D341Med (cell line): ENCODE measurements at places on chromosomes 4 and X.

DNA sequence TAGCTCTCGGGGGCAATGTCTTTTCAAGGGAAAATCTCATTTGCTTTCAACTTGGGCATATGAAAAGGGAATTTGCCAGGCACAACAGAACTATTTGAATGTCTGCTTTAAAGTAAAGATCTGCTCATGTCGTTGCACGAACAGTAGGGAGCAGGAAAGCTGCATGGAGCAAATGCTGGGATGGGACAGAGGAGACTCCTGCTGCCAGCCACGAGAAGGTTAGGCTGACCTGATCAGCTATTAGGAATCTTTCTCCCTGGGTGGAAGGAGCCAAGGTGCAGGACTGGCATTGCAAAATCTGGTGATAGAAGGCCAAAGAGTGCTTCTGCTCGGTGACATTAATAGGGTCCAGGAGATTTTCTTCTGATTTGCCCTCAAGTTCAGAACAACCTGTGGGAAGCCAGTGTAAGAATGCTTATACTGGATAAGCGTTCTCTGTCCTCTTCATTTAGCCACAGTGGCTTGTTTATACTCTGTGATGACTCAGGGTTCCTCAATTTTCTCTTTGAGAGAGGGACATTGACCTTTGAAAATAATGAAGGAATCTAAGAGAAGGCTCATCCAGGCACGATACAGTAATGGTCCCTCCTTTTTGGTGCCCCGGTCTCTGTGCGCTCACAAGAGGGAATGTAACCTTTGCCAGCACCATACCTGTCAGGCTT, 22.9 kb downstream of the FHL1 start:
- no peak for DNase-seq

DNA sequence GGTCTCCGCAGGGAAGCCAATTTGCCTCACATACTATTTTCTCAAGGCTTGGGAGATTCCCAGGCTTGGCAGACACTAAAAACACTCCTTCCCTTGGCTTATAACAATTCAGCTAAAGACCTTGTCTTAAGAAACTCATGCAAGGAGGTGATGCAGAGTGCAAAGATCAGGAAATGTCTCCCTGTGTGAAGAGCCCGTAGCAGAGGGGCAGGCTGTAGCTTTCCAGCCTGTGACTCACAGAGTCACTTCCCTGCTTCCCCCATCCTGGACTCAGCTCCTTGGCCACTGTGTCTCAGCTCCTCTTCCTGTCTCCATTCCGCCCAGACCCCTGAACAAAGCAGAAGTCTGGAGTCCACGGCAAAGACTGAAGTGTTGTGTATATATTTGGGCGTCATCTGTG, 56.1 kb downstream of the KDR start:
- DNase-seq, result no peak

DNA sequence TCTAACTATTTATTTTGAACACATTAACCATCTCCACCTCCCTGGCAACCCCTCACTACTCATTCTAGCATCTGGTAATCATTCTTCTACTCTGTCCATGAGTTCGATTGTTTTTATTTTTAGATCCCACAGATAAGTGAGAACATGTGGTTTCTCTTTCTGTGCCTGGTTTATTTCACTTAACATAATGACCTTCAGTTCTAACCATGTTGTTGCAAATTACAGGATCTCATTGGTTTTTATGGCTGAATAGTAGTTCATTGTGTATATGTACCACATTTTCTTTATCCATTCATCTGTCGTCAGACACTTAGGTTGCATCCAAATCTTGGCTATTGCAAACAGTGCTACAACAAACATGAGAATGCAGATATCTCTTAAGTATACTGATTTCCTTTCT, 33.4 kb upstream of the FAM47B start:
- DNase-seq, result no peak

GRCh38 chrX:138082251-138082650, 516.3 kb downstream of the ZIC3 start:
- no peak for DNase-seq

GRCh38 chr4:147326591-147326990, 154.3 kb upstream of the EDNRA start:
- no peak for DNase-seq

- DNase-seq, result peak; percentile 38
Measured at GRCh38 chrX:477441-478012, 90.8 kb upstream of the PPP2R3B start.

GRCh38 chr4:185730387-185730786, 81.6 kb downstream of the SORBS2 start:
- DNase-seq, result no peak

GRCh38 chrX:154123241-154124219, 20.5 kb upstream of the OPN1LW start:
- DNase-seq, result no peak

DNA sequence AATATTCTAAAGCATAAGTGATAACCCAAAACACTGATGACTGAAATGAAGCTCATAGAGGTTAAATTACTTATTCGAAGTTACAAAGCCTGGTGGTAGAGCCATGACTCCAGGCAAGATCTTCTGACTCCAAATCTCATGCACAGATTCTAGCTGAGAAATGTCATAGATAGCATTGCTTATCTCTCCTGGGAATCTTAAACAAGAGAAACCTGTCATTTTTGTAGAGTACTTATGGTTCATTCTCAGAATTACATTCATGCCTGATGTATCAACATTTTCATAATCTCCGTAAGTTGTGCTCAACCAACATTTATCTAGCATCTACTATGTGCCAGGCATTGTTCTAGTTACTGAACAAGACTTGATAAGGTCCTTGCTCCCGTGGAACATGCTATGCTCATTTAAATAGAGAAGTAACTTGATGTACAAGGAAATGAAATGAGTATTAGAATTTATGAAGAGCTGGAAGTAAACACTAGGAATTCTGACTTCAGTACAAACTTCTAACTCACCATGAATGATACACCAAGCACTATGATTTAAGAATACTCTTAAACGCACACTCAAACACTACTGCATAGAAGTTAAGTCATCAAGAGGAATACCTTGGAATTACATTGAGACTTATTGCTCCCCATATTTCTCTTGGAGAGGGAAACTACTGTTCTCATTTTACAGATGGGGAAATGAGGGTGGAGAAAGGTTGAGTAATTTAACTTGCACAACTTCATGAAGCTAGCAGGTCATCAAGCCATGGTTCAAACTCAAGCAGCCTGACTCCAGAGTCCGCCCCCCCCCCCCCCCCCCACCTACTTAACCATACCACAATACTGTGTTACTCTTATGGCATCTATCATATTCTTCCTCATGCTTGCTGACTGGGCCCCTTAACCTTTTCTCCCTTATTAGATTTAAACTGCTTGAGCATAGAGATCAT, 45.4 kb downstream of the MBNL3 start:
- no peak for DNase-seq

GRCh38 chrX:129739578-129739977, 799 bp downstream of the XPNPEP2 start:
- no peak for DNase-seq

- DNase-seq, result no peak
Measured at GRCh38 chr4:67342291-67342690, 203.0 kb downstream of the CENPC start.

- DNase-seq, result peak; percentile 31
Measured at GRCh38 chr4:2356123-2357069, 62.0 kb downstream of the ZFYVE28 start.

DNA sequence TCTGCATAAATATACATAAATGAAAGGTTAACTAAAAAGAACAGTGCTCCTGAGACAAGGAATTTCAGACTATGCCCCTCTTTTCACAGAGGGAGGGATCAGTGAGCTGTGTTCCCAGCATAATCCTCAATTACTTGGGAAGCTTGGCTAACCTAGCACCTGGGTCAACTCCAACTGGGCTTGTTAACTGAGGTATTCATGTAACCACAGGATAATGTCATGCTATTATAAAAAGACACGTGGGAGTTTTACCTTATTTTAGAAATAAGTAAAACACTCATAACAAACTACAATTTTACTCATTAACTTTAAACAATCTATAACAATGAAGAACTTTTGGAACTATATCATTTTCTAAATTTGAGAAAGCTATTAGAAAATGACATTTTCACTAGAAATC, 48.6 kb downstream of the RPGR start:
- no peak for DNase-seq

GRCh38 chr4:156779042-156779441, 192.6 kb downstream of the PDGFC start:
- no peak for DNase-seq

DNA sequence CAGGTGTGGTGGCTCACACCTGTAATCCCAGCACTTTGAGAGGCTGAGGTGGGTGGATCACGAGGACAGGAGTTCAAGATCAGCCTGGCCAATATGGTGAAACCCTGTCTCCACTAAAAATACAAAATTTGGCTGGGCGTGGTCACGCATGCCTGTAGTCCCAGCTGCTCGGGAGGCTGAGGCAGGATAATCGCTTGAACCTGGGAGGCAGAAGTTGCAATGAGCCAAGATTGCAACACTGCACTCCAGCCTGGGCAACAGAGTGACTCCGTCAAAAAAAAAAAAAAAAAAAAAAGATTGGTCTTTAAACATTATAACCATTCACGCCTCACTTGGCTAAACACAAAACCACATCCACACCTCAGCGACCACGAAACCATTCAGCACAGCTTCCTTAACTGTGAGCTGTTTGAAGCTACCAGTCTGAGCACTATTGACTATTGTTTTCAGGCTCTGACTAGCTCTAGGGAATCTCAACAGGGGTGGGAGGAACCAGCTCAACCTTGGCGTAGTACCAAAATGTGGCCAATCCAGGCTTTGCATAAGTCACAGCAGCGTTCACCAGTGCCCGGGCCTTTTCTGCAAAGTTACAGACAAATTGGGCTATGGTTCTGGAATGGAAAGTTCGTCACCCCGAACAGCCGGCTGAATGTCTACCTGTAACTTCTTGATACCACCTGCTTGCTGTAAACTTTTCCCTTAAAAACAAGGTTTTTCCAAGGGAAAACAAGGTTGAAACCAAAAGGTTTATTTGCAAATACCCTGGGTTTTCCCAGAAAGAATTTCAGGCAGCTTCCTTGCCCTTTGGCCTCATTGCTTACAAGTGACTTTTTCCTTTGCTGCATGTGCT, 73.6 kb upstream of the DHX15 start:
- no peak for DNase-seq

DNA sequence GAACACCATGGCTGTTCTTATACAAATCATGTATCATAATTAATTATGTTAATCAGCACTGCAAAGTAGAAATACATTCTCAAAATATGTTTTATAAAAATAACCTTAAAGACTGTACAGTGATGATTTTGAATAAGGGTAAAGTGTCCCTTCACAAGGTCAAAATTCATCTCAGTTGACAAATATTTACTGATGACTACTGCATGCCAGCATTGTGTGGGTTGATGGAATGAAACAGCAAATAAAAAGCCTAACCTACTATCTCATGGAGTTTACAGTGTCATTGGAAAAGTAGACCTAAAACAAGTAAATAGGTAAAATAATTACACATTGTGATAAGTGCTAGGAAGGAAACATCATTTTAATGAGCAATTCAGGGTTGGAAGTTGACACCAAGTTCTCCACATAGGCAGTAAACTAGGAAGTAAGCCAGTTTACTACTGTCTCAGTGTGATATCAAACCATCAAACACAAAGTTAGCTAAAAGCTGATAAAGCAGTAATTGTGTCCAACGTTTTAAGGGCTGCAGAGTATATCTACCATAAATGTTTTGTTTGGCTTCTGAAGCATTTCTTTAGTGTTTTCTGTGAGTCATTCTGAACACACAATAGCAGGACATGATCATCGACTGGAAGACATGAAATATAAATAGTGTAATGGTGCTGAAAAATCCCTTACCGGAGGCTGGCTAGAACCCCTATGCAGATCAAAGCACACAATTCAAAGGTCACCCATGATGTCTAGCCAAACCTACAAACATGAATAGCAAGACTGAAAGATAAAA, 221.8 kb downstream of the DACH2 start:
- DNase-seq, result no peak

GRCh38 chr4:12933760-12934221, 550.3 kb downstream of the RAB28 start:
- DNase-seq, result no peak

GRCh38 chrX:43655151-43656004, 721 bp upstream of the MAOA start:
- peak; percentile 24 for DNase-seq

DNA sequence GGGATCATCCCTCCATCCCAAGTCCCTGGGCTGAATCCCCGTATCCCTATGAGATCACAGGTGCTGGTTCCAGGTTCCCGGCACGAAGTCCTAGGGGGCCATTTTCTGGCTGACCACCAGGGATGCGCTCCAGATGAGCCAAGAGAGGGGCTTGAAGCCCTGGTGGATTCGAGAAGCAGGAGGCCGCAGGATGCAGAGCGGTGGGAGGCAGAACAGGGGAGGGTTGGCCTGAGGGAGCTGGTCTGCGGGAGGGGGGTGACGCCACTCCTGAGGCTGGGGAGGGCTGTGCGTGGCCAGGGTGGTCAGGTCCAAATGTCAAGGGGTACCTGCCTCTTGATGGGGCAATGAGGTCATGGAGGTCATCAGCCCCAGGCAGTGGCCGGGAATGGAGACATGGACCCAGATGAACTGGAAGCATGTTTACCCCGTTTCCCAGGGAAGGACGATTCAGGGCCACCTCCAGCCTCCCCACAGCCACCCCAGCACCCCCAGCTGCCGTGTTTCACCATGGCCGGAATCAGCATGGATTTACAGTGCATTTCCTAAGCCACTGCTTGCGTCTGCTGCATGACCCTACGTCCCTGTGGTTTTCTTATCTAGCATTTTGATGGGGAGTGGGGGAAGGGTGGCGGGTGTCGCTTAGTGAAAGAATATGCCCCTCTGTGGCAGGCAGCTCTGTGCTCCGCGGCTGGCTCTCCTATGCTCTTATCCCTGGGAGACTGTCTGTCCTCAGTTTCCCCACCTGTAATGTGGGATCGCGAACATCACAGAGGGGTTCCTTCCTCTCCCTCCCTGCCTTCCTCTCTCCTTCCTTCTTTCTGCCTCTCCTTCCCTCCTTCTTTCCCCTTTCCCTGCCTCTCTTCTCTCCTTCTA, 17.0 kb upstream of the HTRA3 start:
- no peak for DNase-seq

GRCh38 chr4:109131559-109131958, 170.9 kb downstream of the COL25A1 start:
- no peak for DNase-seq

DNA sequence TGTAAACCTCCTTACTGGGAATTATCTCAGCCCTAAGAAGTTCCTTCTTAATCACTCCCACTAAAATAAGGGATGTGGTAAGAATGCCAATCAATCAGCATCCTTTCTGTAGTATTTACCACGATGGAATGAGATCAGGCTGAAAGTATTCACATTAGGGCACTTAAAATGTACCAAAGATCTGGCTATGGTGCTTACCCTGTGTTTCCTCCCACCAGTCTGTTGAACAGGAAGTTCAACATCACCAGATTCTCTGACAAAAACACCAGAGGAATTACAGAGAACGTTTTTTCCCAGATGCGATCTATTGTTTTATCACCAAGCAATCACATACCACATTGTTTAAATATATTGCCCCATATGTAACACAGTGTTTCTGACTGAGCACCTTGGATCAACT, 2.1 kb upstream of the CLCN3 start:
- no peak for DNase-seq

GRCh38 chr4:162456106-162456505, 292.3 kb upstream of the FSTL5 start:
- no peak for DNase-seq

- DNase-seq, result no peak
Measured at GRCh38 chr4:73663576-73663975, 43.3 kb upstream of the RASSF6 start.

GRCh38 chrX:55005256-55005655, 5.1 kb downstream of the APEX2 start:
- DNase-seq, result no peak
